ENCODE measurements at places on chromosomes 12 and 14. TPM values are rescaled to one million over a fixed set of nuclear protein-coding genes. Genes with fewer than 3 reads are reported as not detected.

Gene RNASE4
- polyA plus RNA-seq: 7.0 TPM

Gene BBOF1
- polyA plus RNA-seq: 16.1 TPM

Gene KRT73
- not detected for polyA plus RNA-seq

Gene CPNE6
- polyA plus RNA-seq: not detected

Measured in right renal cortex interstitium (tissue), 3 donors.